ENCODE measurements at places on chromosomes 7 and 10.

GRCh38 chr7:131502810-131503508 is 53.5 kb downstream of the PODXL start:
- no peak for DNase-seq

- no peak for DNase-seq
These were observed 38.4 kb upstream of the PDE1C start for GRCh38 chr7:32108651-32109050.

GRCh38 chr7:98034081-98035035 is 44.4 kb upstream of the OCM2 start:
- DNase-seq: no peak

- DNase-seq: no peak
These were observed 50.4 kb downstream of the TFEC start for GRCh38 chr7:115980159-115980558.

GRCh38 chr10:31288962-31289361 is 30.1 kb upstream of the ZEB1 start:
- no peak for DNase-seq

- no peak for DNase-seq
These were observed 1191.1 kb downstream of the SORCS1 start for GRCh38 chr10:105973360-105973759.
